ENCODE measurements at places on chromosomes 4 and X.

DNA sequence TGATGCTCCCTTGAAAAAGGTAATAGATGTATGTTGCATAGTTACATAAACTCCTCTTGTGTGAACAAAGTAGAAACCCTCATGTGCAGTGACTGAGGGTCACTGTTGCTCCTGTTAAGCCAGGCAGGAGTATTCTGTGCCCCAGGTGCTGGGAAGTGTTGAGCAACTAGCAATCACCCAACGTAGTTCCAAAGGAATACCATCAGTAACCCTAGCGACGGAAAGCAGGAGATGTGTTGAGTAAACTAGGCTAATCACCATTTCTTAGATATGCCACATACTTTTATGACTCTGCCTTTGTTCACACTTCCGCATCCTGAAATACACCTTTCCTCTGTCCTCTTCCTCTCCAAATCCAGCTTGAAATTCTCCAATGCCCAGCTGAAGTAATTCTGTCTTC, 50.9 kb upstream of the TAB3 start:
- DNase-seq, result no peak

GRCh38 chr4:16082426-16083240, 1.2 kb downstream of the PROM1 start:
- peak; percentile 51 for DNase-seq

DNA sequence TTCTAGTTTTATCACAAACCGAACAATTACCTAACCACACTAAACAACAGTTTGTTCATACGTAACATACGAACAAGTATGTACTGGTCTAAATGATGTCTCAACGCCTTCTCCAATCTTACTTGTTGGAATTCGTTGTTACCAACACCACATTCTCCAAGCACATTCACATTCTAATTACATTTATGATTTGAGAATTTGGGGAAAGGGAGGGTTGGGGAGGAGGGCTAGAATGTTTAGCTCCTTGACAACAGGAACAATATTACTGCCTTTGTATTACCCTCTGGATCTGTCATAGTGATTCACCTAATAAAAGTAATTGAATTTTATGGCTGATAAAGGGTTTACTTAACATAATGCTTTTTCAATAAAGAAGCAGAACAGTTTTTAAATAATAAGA, 24.4 kb downstream of the LCORL start:
- no peak for DNase-seq

DNA sequence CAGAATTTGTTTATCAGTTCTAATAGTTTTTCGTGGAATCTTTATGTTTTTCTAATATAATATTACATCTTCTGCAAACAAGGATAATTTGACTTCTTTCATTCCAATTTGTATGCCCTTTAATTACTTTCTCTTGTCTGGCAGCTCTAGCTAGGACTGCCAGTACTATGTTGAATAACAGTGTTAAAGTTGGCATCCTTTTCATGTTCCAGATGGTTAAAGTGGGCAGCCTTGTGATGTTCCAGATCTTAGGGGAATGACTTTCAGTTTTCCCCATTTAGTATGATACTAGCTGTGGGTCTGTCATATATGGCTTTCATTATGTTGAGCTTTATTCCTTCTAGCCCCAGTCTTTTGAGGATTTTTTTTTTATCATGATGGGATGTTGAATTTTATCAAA, 220.6 kb upstream of the WDFY3 start:
- DNase-seq, result no peak

- no peak for DNase-seq
These were observed 922.1 kb downstream of the RAB28 start for GRCh38 chr4:12562021-12562420.

GRCh38 chr4:5292101-5292500, 240.8 kb downstream of the STK32B start:
- no peak for DNase-seq

- DNase-seq, result no peak
These were observed 475.4 kb upstream of the HS3ST1 start for GRCh38 chr4:11904117-11904535.

Data from GM13976 (cell line).